ENCODE measurements at places on chromosomes 3 and 15. TPM values are rescaled to one million over a fixed set of nuclear protein-coding genes. Genes with fewer than 3 reads are reported as not detected.

Gene TMOD3
- 24.3 TPM for total RNA-seq

Gene GABRR3
- not detected for total RNA-seq

Gene GOLGA8H
- total RNA-seq: 1.6 TPM

Gene IL17RD
- total RNA-seq: 6.9 TPM
